ENCODE measurements at places on chromosomes 1 and 21.

GRCh38 chr1:183516725-183517124 lies 44.4 kb downstream of the SMG7 start:
- no peak for DNase-seq

- DNase-seq: no peak
These were observed 168.0 kb upstream of the NR5A2 start for GRCh38 chr1:199859491-199859933.

DNA sequence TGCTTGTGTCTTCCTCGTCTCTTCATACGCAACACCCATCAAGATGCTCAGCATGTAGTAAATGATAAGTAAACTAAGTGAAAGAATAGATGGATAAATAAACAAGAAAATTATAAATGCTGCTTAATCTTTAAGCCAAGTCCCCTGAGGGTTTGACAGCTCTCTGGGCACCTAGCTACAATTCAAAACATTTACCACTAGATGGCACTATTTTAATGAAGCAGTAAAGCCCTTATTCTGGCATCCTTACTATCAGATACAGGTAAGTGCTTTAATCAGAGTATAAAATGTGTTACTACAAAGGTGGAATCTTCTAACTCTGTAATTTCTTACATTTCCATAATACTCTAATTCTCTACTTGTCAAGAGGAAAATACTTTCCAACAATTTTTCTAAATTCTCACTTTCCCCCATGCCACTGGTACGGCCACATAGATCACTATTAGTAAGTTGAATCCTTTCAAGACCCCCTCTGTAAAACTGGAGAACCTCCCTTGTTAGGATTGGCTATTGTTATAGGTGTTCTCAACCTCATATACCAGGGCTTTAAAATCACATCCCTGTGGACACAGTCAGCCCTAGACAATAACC lies 137.8 kb downstream of the BARHL2 start:
- DNase-seq: no peak

GRCh38 chr21:39114871-39115575 lies 68.2 kb downstream of the PSMG1 start:
- DNase-seq: no peak

DNA sequence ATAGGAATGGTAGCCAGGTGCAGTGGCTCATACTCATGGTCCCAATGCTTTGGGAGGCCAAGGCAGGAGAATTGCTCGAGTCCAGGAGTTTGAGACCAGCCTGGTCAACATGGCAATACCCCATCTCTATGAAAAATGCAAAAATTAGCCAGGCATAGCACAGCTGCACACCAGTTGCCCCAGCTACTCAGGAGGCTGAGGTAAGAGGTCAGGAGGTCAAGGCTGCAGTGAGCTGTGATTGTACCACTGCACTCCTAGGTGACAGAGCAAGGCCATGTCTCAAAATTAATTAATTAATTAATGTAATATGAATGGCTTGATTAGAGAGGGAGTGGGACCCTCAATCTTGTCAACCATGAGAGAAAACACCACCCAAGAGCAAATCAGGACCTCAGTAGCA lies 198.7 kb upstream of the DUSP10 start:
- DNase-seq: no peak

- DNase-seq: no peak
These were observed 69.1 kb downstream of the SIK1 start for GRCh38 chr21:43357715-43358430.

DNA sequence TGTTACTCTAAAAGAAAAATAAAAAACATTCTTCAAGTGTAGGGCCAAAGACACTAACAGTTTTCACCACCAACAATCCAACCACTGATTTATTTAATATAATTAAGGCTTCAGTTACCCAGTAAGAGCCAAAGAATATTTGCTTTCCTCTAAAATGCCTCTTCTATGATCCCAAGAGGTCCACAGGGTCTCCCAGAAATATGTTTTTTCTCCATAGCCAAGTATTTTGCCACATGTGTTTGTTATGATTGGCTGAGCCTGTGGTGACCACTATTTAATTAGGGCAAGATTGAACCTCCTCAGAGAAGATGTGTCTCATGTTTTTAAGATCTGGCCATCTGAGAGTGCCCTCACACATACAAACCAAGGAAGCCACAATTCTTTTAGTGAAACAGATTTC lies 135.9 kb downstream of the TPR start:
- no peak for DNase-seq
